ENCODE measurements at places on chromosomes 16 and 17.
A peak's percentile ranks its signal among the peaks of the same experiment; 100 is the strongest.

GRCh38 chr17:15263206-15263579 is 1.9 kb downstream of the PMP22 start:
- DNase-seq: no peak

GRCh38 chr17:59154292-59154720 is 680 bp downstream of the SKA2 start:
- DNase-seq: peak; percentile 13

- DNase-seq: peak; percentile 49
These were observed 898 bp downstream of the SNAI3 start for GRCh38 chr16:88685156-88686061.

- DNase-seq: no peak
These were observed 9.1 kb downstream of the SRL start for GRCh38 chr16:4232541-4233386.

GRCh38 chr17:38916771-38917170 is 8.6 kb upstream of the LASP1NB start:
- DNase-seq: no peak

- no peak for DNase-seq
These were observed 9.9 kb downstream of the TMIGD1 start for GRCh38 chr17:30323895-30324319.

DNA sequence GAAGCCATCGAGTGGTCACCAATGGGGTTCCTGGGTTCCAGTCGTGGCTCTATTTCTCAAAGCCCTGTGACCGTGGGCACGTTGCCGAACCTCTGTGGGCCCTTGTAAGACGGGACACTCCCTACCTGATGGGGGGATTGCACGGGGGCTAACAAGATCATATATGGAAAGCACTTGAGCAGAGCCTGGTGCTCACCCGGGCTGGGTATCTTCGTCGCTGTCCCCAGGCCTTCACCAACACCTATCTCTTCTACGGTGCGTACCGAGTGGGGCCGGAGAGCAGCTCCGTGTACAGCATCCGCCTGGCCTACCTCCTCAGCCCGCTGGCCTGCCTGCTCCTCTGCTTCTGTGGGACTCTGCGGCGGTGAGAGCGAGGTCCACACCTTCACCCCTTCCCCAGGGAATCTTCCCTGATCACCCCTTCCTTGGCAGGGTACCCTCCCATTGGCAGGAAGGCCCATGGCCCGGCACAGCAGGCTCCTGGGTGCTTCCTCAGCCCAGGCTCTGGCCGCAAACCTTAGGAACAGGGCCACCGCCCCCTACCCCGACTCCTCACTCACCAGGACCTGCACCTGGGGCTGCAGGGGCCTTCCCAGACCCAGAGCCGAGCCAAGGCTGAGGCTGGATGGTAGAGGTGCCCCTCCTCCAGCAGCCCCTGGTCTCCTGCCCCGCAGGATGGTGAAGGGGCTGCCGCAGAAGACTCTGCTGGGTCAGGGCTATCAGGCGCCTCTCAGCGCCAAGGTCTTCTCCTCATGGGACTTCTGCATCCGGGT is 2.8 kb downstream of the TMC8 start:
- DNase-seq: no peak

DNA sequence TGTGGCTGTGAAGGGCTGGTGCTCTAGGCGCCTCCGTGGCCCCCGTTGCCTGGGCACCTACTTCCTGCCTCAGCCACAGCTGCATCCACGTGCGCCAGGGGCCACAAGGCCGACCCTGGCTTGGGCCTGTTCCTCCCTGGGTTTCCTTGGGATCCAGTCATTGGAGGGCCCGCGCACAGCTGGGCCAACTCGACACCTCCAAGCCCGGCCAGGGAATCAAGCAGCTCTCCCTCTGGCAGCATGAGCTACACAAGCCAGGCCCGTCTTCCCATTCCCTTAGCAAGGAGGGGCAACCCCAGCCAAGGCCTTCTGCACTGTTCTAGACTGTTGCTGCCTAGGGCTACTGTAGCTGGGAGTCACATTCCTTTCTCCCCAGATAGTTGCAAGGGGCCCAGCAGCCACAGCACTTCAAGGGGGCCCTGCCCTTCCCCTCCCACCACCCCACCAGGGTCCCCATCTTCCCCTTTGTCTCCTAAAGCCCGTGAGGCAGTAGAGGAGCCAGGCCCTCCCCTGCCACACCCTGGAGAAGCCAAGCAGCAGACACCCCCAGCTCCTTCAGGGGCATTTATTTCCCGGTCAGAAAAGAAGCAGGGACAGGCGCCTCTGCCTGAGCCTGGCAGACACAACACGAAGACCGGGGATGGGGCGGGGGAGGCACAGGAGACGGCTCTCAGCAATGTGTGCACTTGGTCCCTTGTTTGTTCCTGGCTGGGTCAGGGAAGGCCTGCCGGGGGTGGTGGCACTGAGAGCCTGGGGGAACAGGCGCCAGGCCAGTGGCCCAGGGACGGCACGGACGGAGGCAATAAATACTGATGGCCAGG is 3.8 kb downstream of the ARHGDIA start:
- peak; percentile 12 for DNase-seq

DNA sequence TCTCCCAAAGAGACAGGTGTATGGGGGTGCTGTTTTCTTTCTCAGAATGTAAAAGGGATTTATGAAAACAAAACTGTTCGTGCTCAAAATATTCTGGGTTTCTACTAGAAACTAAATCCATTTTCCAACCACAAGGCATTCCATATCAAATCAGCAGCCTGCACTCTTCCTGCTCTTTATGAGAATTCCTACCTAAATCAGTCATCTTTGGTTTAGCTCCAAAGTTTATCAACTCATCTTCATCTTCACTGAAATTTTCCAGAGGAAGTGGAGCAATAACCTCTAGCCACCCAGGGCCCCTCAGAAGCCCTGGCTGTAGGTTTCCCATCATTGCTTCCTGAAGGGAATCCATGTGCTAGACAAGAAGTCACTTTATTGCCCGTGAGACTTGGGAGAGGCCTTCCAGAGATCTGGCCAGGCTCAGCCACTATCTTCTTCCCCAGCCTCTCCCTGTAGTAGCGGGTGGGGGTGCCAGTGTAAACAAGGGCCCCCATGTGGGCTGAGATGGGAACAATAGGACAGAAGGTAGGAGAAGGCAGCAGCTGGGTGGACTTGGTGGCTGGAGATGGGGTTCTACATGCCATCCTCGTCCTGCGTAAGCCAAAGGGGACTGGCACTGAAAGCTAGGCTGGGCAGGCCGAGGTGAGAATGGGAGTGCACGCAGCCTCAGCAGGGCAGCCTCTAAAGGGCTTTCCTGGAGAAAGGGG is 22.0 kb upstream of the ALDH3A1 start:
- no peak for DNase-seq

Data from T-helper 2 cell (primary cell).